ENCODE measurements at places on chromosomes 3 and 15. TPM values are rescaled to one million over a fixed set of nuclear protein-coding genes. Genes with fewer than 3 reads are reported as not detected.

DNA sequence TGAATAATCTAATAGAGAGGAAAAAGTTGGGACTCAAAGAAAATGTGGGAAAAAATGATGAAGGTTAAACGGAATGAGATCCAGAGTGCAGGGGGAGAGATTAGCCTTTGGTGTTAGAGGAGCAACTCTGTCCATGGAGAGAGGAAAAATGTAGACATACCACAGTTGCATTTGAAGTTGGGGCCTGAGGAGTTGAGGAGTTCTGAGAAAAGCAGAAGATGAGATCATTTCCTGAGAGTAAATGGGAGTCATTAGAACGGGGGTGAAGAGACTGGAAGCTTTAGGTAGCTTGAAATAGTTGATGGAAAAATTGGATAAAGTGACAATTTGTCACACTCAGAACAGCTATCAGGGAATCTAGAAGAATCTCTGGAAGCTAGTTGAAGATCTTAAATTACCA, 7.3 kb downstream of the CCR5AS start:
- H3K36me3 ChIP-seq: no peaks in the 10 kb centered on the region
- no peak for DNase-seq
- no peak overlapping the region for H3K4me3 ChIP-seq
- no peaks in the 10 kb centered on the region for H3K4me1 ChIP-seq

GRCh38 chr3:39196671-39197356, 4.4 kb upstream of the XIRP1 start:
- no peak for DNase-seq
- H3K27me3 ChIP-seq: no peaks in the 10 kb centered on the region
- no peaks in the 10 kb centered on the region for H3K36me3 ChIP-seq
- H3K4me1 ChIP-seq: no peaks in the 10 kb centered on the region
- no peak overlapping the region for H3K4me3 ChIP-seq
- H3K27ac ChIP-seq: no peak overlapping the region

DNA sequence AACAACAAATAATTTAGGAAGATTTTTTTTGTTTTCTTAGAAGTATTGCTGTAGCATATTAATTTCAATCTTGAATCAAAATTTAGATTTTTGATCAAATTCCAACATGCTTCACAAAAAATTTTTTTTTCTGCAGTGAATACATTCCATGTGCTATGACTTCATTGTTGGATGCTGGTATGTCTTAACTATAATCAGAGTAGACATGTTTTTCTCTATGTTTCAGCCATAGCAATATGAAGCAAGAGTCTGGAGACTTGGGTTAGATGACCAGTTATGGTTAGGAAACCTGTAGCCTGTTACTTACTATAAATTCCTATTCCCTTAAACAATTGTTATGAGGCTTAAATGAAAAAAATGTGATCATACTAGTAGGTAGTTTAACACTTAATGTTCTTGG, 176.1 kb upstream of the CHL1 start:
- H3K36me3 ChIP-seq: no peaks in the 10 kb centered on the region
- no peaks in the 10 kb centered on the region for H3K27me3 ChIP-seq
- no peak for DNase-seq
- no peak overlapping the region for H3K4me3 ChIP-seq
- no peak overlapping the region for H3K27ac ChIP-seq

DNA sequence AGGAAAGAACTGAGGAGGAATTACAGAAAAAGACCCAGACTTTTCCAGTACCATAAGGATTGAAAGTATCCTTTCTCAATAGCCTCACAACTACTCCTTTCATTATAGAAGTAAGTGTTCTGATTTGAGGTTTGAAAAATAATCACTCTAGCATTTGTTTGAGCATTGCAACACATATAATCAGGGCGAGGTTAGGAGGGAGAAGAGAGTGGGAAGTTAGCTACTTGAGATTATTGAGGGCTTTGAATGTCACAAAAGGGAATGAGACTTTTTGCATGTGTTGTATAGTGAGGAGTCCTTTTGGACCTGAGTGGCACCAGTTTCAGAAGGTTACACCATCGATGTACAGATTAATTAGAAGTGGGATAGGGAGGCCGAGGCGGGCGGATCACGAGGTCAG, 65.2 kb upstream of the TNIK start:
- no peaks in the 10 kb centered on the region for H3K27me3 ChIP-seq
- no peak overlapping the region for H3K27ac ChIP-seq
- H3K4me1 ChIP-seq: no peaks in the 10 kb centered on the region
- DNase-seq: no peak

DNA sequence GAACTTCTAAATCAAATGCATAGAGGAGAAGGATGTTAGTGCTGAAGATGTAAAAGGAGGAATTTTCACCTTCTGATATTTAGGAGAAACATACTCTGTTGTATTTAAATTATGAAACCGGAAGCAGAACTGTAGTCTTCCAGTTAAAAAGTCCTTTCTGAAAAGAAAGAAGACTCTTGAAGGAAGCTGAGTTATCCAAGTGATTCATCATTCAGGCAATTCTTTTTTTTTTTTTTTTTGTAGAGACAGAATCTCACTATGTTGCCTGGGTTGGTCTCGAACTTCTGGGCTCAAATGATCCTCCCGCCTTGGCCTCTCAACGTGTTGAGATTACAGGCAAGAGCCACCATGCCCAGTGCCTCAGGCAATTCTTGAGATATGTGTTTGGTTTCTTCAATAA, 424.8 kb upstream of the TPM1 start:
- no peaks in the 10 kb centered on the region for H3K4me1 ChIP-seq
- no peak overlapping the region for H3K27ac ChIP-seq

Gene INTS14
- total RNA-seq: 54.3 TPM

DNA sequence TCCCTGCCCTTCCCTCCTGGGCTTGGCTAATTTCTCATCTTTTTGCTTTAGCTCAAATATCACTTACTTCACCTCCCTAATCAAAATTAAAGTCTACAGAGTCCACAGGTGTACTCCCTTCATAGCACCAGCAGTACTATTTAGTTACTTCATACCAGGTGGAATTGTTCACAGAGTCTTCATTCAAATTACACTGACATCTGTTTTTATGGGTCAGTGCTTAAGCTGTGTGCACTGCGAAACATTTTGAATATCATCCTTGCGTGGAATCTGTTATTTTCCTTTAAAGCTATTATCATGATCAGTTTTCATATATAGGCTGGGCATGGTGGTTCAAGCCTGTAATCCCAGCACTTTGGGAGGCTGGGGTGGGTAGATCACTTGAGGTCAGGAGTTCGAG, 2.7 kb upstream of the SERF2 start:
- H3K4me1 ChIP-seq: peaks cover 6% of the 10 kb centered on the region
- H3K27ac ChIP-seq: no peak overlapping the region
- no peaks in the 10 kb centered on the region for H3K27me3 ChIP-seq
- no peak for DNase-seq
- H3K4me3 ChIP-seq: no peak overlapping the region

Gene CYP1A2
- total RNA-seq: not detected

DNA sequence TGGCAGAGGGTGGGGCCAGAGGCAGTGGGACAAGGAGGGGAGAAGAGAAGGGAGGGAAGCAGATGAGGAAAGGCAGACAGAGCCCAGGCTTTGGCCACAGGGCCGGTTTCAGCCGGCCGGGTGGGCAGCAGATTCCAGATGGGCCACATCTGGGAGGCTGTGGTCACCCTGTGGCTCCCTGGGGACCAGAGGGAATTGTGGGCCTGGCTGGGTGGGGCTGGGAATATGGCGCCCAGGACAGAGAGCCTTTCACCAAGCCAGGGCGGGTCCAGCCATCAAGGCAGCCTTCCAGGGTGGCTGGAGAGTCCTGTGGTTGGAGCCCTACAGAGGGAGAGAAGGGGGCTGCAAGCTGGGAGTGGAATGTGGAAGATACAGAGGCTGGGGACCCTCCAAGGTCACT, 18.9 kb downstream of the PTH1R start:
- DNase-seq: no peak
- H3K27me3 ChIP-seq: no peaks in the 10 kb centered on the region
- no peak overlapping the region for H3K4me3 ChIP-seq
- no peak overlapping the region for H3K27ac ChIP-seq

DNA sequence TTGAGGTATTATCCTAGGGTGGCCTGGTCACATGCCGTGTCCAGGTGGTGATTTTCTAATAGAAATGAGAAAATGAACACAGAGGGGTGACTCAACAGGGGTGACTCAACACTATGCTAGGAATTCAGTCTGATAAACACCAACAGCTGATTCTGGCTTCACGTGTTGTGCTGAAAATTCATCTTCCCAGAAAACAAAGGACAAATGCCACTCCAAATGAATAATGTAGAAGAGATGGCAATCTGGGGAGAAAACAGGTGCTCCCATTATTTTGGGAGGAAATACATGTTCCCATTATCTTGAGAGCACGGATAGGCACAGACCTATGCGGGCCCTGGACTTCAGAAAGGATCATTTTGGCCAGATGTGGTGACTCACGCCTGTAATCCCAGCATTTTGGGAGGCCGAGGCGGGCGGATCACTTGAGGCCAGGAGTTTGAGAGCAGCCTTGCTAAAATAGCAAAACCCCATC, 101.2 kb upstream of the MEX3B start:
- H3K27ac ChIP-seq: no peak overlapping the region
- H3K27me3 ChIP-seq: no peaks in the 10 kb centered on the region
- H3K36me3 ChIP-seq: no peaks in the 10 kb centered on the region
- DNase-seq: no peak

- no peak overlapping the region for H3K27ac ChIP-seq
- no peaks in the 10 kb centered on the region for H3K36me3 ChIP-seq
- no peak overlapping the region for H3K4me3 ChIP-seq
- H3K27me3 ChIP-seq: no peaks in the 10 kb centered on the region
- no peak for DNase-seq
- H3K4me1 ChIP-seq: no peaks in the 10 kb centered on the region
Observed at GRCh38 chr3:157999246-157999645, 107.0 kb downstream of the SHOX2 start.

Gene SETD5
- total RNA-seq: 63.0 TPM

Data from breast epithelium (tissue), 4 donors.